ENCODE measurements at places on chromosomes 11 and 22.
A peak's percentile ranks its signal among the peaks of the same experiment; 100 is the strongest.

- DNase-seq = no peak
Measured at GRCh38 chr11:102368472-102368871, 21.5 kb downstream of the BIRC2 start.

DNA sequence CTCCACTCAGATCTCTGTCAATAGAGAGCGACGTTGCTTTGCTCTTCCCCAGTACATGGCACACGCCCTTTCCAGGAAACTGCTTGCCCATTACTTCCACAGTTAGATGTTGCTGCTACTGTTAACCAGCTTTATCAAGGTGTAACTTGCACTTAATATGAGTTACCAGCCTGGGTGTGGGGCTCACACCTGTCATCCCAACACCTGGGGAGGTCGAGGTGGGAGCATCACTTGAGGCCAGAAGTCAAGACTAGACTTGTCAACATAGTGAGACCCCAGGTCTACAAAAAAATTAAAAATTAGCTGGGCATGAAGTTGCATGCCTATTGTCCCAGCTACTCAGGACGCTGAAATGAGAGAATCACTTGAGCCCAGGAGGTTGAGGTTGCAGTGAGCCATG is 177.1 kb upstream of the B3GAT1 start:
- DNase-seq = no peak

DNA sequence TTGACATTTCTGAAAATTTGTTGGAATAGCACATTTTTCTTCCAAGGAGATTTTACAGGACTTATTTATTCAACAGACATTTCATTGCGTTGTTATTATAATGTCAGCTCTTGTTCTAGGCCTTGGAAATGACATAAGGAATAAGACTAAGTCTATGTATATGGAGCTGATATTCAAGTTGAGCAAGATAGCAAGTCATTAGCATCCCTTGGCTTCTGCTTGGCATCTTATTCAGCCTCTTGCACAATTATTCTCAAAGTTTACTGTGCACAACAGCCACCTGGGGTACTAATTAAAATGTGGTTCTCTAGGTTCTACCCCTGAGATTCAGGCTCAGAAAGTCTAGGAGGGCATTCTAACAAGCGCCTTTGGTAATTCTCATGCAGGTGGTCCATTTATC is 304.8 kb upstream of the DDI1 start:
- DNase-seq = no peak

- no peak for DNase-seq
Measured at GRCh38 chr11:58142761-58143160, 17.4 kb upstream of the OR9I1 start.

GRCh38 chr11:73507086-73507485 is 90.8 kb downstream of the FAM168A start:
- peak; percentile 39 for DNase-seq

DNA sequence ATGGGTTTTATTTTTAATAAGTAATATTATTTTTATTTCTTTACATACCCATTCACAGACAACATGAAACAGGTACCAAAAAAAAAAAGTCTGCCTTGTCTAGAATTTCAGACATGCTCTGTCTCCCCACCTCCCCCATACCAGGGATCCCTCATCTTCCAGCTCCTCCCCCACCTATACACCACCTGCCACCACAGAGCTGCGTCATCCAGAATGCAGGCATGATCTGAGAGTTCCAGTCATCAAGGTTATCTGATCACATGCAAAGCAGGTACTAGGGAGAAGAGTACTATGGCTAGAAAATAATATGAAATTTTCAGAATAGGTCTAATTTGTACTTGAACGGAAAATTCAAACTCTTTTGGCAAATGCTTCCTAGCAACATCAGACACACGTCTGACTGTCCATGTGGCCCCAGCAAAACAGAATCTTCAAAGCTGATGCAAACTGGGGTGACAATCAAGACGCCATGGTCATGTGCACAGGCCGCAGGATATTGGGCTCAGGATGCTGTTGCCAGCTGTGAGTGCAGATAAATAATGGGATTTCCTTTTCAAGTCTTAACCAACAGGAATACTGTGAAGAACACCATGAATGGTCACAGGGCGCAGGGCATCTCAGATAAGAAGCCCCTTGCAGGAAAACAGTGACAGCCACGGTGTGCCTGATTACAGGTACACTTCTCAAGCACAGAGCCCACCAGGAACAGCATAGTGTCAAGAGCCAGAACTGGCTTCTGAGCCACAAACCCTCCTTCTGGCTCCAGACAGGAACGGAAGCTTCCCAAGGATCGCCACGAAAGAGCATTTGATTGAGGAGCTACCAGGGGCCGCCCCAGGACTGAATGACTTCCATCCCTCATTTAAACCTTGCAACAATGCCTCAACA is 169.5 kb downstream of the EFCAB6 start:
- no peak for DNase-seq

- DNase-seq = no peak
Measured at GRCh38 chr11:68816917-68817419, 24.7 kb downstream of the CPT1A start.

DNA sequence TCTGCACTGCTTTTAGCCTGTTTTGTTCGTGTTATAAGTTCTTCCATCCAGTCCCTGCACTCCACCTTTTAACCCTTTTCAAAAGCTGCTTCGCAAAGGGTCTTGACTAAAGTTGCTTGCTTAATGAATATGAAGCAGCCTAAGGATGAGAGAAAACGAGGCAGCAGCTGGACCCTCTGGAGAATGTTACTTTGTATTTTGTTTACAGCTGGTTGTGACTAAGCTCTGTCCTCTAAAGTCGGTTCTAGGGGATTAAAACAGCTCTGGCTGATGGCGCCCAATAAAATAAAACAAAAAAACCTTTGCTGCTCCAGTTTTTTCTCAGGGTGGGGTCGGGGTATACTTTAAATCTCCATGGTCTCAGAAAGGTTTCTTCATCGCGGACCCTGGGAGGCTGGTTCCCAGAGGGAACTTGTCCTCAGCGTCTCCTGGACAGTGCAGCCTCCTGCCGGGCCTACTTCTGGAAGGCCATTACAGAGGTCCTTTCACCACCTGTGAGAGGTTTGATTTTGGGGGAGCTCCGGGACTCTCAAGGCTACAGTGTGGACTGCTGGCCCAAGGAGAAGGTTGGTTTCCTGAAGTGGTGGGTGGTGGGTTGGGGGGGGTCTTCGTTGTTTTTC is 836 bp upstream of the RBM4 start:
- peak; percentile 25 for DNase-seq

DNA sequence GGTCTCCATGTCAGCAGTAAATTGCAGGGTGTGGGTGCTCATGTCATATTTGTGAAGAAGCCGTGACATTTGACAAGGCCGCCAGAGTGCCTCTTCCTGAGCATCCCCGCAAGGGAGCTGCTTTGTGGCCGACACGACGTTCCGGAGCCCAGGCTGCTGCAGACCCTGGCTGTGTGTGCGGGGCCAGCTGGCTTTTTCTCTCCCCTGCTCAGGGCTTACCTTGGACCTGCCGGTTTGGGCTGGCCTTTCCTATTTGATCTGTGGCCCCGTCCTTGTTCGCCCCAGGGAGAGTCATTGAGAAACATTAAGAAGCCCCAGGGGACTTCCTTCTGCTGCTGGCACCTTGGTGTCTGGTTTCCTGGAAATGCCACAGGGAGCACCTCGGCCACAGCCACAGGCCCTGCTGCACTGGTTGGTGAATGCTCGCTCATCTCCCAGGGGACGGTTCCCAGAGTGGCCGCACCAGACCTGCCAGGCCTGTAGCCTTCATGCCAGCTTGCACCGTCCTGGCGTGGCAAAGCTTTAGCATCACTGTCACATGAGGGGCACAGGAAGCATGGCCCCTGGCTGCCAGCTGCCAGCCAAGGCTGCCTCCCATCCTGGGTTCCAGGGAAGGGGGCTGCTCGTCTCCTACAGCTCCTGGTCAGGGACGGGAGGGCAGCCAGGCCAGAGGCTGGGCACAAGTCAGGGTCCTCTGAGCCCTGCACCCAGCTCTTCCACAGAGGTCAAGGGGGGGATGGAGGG is 5.4 kb downstream of the GRK2 start:
- DNase-seq = no peak
